ENCODE measurements at places on chromosomes 6 and 20. TPM values are rescaled to one million over a fixed set of nuclear protein-coding genes. Genes with fewer than 3 reads are reported as not detected.

PI3 gene
- not detected for total RNA-seq

PSORS1C2 gene
- not detected for total RNA-seq

DNA sequence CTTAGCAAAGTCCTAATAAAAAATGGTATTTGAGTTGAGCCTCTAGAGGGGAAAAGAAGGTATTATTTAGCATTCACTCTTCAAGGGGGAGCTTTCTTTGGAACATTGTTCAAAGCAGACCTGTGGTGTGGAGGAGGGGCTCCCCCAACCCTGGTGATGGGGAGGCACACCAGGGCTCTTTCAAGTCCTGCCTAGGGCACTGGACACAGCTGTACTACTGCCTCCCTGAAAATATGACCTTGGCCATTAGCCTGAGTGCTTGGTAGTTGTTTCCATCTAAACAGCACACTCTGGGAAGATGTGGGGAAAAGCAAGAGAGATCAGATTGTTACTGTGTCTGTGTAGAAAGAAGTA is 215.1 kb upstream of the CNR1 start:
- DNase-seq: no peak

DNA sequence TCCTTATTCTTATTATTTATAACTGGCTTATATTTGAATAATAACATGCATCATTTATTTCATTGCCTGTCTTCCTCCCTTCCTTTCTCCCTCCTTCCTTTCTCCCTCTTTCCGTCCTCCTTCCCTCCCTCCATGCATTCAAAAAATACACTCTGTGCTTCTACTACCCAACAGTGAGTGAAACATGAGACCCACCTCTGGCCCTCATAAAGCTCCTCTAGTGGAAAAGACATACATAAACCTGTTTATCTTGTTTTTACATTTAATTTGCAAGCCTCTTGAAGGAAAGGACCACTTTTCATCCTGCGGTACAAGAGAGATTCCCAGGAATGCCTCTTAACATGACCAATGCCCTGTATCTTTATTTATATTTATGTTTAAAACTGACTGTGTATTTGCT is 21.8 kb upstream of the ISM1 start:
- DNase-seq: no peak

GRCh38 chr6:24683297-24684296 is 16.7 kb downstream of the ACOT13 start:
- no peak for DNase-seq

GRCh38 chr20:32443386-32443974 is 85.3 kb downstream of the ASXL1 start:
- no peak for DNase-seq

DNA sequence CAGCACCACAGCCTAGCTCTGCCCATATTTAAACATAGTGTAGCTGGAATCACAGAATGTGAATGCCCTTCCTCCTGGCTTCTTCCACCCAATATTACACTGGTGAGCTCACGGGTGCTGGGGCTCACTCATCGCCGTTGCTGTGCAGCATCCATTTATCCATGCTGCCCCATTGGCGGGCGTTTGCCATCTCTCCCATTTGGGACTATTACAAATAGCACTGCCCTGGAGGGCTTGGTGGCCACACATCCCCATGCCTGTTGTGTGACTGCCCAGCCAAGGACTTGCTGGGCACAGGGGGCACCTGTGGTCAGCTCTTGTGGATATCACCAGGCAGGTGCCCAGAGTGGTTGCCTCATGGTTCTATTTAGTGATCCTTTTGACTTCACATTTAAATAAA is 54.5 kb upstream of the ENTPD6 start:
- no peak for DNase-seq

Measured in activated naive CD8-positive, alpha-beta T cell treated with anti-CD3 and anti-CD28 coated beads, Interleukin-2, amount 10 ng/mL, durations not matched to agents 7 days and 5 days (primary cell).